Inflammatory macrophage (primary cell): ENCODE measurements at places on chromosomes 4 and X.

DNA sequence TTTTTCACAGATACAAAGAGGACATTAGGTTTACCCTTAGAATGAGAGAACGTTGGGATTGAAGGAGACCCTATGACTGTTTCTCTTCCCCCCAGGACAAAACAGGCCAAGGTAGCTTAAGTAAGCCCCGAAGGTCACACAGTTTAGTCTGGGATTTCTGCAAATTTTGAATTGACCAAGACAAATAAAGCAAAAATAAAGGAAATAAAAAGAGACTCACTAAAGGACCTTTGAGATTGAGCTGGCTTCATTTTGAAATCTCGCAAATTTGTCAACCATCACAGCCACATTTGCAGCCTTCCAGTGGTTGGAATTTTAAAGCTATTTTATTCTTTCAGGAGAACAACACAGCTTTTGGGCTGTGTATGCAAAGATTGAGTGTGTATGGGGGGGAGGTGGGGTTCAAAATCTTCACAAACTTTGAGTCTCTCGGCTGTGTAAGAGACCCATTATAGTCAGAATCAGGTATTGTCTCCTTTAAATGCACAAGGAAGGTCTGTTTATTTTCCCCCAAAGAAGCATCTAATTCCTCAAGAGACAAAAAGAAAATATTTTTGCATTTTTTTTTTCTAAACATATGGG, 4.2 kb downstream of the TMSB4X start:
- DNase-seq, result peak; percentile 40

GRCh38 chrX:107548775-107549174, 79.5 kb upstream of the PRPS1 start:
- no peak for DNase-seq

DNA sequence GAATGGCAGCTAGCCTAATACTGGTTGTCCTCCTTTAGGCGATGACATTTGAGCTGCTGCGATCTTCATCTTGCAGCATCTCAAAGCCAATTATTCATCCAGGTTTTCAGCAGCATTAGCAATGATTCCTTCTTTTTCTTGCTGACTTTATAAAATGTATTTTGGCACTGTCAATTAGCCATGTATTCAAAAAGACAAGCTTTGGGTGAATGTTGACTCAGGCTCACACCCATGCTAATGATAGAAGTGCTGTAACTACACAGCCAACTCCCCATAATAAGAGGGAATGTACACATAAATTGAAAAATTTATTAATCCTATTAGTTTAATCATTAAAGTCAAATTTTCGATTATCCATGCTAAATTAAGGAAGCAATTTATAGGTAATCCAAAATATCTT, 24.3 kb upstream of the NPNT start:
- DNase-seq, result no peak

DNA sequence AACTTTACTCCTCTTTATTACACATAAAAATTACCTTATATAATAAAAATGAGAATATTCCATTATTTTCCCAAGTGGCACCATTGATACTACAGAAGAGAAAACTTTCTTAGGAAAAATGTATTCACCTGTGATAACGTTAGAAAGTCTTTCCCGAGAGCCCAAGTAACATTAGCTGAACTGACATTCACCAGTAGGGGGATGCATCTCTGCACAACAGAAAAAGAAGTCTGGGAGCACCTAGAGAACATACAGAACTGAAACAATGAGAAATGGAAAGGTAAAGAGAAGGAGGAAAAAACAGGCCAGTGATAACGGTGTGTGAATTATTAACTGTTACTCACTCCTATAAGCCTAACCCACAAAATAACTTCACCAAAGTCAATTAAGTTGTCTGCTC, 423.3 kb downstream of the CENPC start:
- DNase-seq, result no peak

- DNase-seq, result no peak
Observed at GRCh38 chrX:29687687-29688086, 527.7 kb upstream of the MAGEB2 start.

GRCh38 chr4:154492288-154492687, 689 bp upstream of the DCHS2 start:
- DNase-seq, result no peak

DNA sequence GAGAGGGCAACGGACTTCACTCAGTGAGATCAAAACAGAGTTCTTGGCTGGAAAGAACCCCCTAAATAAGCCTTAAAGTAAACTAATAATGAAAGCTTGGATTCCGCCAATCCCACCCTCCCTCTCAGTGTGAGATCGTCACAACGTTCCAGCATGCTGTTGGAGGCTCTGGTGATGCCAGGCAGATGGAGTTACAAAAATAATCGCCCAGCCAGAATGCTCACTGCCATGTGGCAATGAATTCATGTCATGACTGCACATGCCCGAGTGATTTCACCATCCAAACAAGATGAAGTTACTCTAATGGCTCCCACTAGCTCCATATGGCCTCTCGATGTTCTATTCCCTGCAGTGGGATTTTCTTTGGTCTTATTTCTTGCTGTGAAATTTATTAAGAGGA, 248.0 kb downstream of the SPATA18 start:
- no peak for DNase-seq

GRCh38 chr4:160795216-160795615, 1368.6 kb downstream of the FSTL5 start:
- no peak for DNase-seq

DNA sequence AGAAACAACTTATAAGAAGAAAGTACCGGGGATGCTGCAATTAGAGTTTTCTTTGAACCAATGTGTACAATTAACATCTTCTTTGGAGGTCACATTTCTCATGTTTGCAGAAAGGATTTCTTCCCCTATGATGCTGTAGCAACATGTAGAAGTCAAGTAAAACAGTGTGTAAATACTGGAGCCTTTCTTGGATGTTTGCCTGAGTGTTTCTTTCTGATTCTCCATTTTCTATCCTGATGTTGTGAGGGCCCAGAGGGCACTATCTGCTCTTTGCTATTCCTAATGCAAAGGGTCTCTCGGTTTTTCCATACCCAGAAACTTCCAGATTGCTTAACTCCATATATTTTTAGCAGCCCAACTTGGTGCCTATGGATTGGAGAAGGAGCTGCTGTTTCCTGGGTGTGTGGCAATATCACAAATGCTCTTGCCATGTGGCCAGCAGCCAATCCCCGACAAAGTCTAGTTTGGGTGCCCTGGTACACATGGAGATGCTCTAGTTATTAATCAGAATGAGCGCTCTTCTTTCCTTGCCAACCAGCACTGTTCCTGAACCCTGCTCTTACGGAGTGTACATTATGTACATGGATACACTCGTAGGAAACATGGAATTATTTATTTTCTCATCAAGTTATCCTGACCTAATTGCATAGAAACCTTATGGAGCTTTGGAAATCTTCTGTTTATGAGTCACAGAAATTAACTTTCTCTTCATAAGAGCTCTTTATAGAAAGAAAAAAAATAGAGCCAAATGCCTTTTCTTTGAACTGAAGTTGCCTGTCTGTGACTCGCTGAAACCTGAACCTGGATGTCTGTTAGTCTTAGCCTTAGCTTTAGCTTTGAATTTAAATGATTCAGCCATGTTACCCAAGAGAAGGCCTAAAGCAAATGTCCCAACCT, 67.0 kb upstream of the GPC4 start:
- DNase-seq, result no peak

DNA sequence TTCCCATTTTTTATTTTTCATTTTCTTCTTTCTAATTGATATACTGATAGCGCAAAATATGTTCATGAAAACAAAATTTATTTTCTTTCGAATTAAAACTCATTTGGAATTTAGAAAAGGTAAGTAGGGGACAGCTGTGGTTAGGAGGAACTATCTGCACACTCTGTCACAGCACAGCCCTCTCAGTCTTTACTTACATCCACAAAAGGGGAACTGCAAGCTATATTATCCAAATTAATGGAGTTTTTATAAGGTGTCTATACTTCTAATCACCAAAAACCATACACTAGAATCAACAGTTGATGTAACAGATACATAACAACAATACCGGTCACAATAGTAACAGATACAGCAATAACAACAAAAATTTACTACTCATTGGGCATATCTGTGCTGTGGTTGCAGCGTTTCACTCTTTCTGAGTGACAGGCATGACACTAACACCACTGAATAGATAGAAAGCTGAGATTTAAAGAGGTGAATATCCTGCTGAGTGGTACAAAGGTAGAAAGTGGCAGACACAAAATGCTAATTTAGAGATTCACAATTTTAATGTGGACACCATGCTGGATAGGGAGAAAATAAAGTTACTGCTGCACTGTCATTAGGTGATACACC, 160.7 kb downstream of the PPP3CA start:
- no peak for DNase-seq

DNA sequence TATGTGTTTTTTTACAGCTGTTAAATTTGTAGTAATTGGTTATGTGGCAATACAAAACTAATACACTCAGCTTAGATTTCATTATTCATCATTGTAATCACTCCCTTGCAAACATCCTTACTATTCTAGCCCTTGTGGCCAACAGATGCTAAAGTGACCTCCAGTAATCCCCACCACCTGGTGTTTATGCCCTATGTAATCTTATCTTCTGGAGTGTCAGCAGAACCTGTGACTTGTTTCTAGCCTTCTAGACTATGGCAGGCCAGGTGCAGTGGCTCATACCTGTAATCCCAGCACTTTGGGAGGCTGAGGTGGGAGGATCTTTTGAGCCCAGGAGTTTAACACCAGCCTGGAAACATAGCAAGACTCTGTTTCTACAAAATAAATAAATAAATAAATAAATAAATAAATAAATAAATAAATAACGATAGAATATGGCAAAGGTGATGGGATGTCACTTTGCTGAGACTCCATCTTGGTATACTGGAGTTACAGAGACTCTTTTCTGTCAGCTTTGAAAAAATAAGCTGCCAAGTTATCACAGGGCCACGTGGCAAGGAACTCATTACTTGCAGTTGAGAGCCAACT, 12.3 kb upstream of the TSR2 start:
- no peak for DNase-seq

- DNase-seq, result no peak
Observed at GRCh38 chr4:125244848-125245450, 69.8 kb upstream of the FAT4 start.

GRCh38 chr4:157447195-157447594, 226.7 kb downstream of the GRIA2 start:
- DNase-seq, result no peak

- no peak for DNase-seq
Observed at GRCh38 chrX:28391528-28391927, 195.7 kb upstream of the IL1RAPL1 start.

DNA sequence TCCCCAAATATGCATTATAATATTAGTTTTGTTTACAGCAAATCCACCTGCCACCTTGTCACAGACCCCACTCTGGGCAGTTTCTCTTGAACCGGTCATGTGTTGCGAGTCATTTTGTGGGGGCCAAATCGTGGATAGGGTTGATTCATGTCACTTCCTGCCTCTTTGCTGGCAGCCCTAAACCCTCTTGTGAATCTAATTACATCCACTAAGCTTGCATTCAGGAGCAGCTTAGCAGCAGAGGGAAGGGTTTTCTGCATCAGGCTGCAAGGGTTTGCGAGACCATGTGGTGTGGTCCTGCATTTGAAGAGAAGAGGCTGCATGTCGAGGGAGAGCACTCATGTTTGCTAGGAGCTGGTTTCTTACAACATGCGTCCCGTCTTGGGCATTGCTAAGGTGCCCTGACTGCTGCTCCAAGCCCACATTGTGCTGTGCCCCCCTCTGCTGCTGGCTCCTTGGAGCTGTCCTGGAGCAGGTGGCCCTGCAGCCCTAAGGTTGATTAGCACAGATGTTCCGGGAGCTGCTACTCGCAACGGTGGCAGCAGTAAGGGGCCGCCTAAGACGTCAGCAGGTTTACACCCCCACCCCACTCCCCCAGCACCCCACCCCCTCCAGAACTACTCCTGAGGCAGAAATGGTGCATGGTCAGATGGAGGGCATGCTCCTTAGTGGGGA, 88.9 kb upstream of the CLDN34 start:
- DNase-seq, result no peak

DNA sequence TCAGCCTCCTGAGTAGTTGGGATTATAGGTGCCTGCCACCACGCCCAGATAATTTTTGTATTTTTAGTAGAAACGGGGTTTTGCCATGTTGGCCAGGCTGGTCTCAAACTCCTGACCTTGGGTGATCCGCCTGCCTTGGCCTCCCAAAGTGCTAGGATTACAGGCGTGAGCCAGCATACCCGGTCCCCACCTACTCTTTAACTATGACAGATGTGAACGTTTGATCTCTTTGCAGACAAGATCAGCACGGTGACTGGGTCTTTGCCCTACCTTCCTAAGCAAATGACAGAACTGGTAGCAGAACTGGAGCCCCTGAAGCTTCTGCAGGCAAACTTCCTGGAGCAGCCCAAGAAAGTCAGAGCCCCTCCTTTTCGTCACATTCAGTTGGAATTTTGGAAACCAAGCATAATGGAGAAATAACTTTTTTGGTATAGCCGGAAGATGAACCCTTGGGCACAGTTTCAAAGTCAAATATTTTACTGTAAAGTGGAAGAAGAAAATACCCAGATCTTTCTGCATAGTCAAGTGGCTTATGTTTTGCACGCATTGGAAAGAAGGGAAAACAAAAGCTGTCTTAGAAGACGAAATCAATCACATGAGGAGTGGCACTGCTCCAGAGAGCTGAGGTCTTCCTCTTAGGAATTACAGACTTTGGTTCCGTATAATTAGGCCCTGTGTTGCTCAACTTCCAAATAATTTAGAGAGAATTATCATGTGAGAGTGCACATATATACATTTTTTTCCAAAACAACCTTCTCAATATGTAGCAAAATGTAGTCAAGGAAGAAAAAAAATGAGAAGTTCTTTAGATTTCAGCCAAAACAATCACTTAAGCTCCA, 90.6 kb downstream of the SORBS2 start:
- no peak for DNase-seq

DNA sequence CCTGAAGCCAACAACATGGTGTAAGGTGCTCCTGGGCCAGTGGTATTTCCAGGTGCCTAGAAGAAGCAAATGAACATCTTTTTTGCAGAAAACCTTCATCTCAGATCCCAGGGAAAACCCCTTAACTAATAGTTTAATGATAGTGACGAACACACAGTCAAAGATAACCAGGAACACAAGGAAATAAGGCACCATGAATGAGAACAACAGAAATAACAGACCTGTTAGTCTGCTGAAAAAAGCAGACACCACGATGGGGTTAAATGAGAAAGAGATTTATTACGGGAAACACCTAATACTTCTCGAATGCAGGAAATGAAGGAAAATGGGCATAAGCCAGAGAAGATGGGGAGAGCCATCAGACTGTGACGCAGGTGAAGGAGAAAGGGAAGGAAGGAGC, 30.6 kb upstream of the WWC2 start:
- DNase-seq, result no peak
